ENCODE measurements at places on chromosomes 2 and 18.

DNA sequence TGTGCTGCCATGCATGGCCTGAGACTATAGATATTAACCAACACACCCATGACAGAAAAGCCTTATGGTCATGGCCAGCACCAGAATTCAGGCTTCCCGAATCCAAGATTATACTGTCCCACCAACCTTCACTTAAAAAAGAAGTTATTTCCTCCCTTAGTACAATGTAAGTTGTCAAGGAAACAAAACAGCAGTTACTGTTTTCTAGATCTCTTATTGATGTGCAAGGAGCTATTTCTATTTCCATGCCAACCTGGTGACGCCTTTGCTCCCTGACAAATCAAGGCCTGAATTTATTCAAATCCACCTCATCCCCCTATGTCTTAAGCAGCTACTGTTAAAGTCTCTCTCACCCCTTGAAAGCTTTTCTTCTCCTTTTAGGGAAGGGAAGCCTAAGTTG, 249.3 kb downstream of the ZNF521 start:
- DNase-seq = no peak

GRCh38 chr2:181289698-181290097, 167.5 kb upstream of the ITGA4 start:
- no peak for DNase-seq

DNA sequence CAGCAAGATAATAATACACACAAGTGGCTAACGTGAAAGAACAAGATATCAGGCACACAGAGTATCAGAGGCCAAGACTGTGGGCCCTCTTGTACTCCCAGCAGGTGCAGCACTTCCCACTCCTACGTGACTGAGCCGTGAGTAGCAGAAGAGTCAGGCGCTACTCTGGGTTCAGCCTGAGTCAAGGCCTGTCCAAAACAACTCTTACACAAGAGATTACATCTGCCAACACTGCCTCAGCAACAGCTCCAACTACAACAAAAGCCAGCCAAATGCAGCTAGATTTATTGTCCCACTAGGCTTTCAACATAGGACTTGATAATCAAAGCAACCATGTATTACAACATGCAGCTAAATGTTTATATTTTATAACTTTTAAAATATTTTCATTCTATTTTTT, 56.2 kb downstream of the ITSN2 start:
- peak; percentile 39 for DNase-seq

- peak; percentile 43 for DNase-seq
Observed at GRCh38 chr2:11144077-11144737, 11.1 kb upstream of the SLC66A3 start.

DNA sequence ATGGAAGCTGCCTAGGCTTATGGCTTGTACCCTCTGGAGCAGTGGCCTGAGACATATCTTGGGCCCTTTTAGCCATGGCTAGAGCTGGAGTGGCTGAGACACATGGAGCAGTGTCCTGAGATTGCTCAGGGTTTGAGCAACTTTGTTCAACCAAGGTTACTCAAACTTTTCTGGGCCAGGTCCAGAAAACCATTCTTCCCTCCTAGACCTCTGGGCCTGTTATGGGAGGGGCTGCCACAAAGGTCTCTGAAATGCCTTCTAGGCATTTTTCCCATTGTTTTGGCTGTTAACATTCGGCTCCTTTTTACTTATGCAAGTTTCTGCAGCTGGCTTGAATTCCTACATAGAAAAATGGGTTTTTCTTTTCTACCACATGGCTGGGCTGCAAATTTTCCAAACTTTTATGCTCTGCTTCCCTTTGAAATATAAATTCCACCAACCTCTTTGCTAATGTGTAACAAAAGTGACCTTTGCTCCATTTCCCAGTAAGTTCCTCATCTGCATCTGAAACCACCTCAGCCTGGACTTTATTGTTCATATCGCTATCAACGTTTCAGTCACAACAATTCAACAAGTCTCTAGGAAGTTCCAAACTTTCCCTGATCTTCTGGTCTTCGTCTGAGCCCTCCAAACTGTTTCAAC, 84.9 kb upstream of the MAP4K3 start:
- no peak for DNase-seq

- DNase-seq = no peak
Observed at GRCh38 chr18:59617468-59617932, 79.7 kb downstream of the CCBE1 start.

- DNase-seq = no peak
Observed at GRCh38 chr2:152012697-152013096, 86.1 kb downstream of the CACNB4 start.

DNA sequence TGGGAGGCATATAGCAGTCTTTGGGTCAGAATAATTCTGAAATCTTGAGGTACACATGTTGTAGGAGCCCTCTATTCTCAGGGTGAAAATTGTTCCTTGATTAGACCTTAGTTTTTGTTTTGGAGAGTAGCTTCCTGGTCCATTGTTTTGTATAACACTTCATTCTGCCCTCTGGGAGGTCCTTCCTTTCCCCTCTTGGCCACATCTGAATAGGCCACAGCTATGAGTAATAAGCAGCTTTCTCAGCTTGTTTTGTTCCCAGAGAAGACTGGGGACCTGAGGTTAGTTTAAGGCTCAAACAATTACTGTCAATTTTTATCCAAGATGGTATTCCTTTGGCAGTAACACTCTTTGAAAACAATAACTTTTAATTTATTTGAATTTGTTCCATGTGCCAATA, 72.6 kb upstream of the NOL4 start:
- DNase-seq = no peak

DNA sequence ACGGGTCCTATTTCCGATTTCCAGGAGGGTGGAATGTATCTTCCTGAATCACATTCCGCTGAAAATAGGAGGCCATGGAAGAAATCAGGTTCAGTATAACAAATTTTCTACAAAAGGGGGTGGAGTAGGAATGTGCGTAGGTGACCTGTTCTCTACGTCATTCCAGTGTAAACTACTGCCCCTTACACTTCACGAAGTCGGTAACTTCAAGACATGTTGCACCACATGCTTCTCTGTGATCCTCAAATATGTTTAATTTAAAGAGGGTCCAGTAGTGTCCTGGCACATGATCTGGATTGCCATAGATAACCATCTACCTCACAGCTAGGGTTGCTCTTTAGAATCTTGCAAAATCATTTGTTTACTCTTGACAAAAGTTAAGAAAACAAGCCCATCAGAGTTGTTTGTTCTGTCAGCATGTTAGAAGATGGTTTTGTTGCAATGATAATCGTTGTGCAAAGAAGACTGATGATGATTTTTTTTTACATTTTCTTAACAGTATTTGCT, 7.5 kb upstream of the CPS1 start:
- no peak for DNase-seq

DNA sequence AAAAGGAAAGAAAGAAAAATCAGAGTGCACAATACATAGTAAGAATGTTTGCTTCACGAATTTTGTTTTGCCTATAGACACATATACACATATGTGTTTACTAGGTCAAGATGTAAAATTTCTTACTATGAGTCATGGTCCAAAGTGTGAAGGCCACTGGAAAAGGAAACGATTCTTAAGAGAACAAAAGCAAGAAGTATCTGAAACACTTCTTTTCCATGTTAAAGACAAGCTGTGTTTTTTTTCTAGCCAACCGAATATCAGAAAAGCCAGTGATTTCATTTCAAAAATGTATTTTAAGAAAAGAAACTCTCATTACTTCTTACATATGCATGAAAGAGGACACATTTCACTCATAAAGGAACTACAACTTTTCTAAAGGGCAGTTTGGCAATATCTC, 24.9 kb downstream of the PECR start:
- no peak for DNase-seq

GRCh38 chr2:195408196-195408595, 248.8 kb upstream of the SLC39A10 start:
- no peak for DNase-seq

DNA sequence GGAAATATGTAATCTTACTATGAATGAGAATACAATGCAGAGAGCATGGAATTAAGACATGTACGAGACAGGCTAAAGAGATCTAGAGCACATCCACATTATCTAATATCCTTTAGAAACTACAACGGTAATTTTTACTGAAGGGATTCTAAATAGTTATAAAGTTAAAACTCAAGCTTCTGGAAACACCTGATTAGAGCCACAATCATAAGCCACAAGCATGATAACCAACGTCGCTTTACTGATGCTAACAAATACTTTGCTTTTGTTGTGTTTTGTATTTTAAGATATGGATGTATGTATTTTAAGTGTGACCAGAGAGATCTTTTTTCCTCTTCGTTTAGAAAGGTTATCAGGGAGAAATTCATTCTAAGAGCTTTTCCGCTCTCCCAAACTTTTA, 44.0 kb upstream of the STK17B start:
- DNase-seq = no peak

GRCh38 chr18:58514773-58515172, 114.1 kb downstream of the ALPK2 start:
- no peak for DNase-seq

DNA sequence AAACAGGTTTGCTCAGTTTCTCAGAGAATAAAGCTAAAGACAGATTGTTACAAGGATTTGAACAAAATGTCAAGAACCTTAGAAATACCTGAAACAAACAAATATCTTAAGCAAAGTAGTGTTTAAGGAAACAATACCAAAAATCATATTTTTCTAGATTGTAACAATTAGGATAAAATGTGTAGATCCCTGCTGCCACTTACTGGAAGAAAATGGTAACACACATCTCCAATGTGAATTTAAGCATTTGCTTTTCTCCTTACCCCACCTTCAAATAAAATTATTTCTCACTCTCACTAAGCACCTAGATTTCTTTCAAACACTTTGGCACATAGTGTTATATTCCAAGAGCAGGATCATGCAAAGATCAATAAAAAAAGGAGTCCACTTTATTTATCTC, 34.9 kb downstream of the SUCLG1 start:
- DNase-seq = no peak

- DNase-seq = no peak
Observed at GRCh38 chr18:68484241-68484640, 230.7 kb downstream of the TMX3 start.

GRCh38 chr2:46861916-46862315, 53.7 kb downstream of the MCFD2 start:
- no peak for DNase-seq

DNA sequence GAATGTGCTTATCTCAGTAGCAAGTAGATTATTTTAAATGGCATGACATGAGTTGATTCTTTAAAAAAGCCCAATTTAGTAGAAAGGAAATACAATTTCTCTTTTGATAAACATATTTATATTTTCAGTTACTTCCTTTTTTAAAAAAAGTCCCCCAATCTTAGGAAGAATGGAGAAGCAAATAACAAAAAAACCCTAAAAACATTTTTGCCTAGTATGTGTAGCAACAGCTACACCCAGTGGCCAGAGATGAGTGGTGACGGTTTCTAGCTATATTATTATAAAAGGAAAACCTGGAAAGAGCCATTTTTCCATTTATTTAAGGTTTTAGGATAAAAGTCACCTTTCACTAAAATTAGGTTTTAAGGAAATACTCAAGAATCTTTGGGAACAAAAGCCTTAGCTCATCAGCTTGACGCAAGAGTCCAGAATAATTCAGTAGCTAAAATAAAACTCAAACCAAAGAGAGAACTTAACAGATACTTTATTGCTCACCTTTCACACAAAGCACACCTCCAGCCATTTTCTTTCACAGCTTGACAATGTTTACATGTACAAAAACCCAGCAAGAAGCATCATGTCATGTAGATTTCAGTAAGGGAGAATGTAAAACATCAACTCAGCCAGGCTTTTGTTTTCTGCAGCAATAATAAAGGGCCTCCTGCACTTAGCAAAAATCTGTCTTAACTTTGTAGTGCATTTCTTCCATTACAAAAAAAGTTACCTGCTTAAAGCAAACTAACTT, 15.7 kb downstream of the FAM98A start:
- DNase-seq = peak; percentile 72

DNA sequence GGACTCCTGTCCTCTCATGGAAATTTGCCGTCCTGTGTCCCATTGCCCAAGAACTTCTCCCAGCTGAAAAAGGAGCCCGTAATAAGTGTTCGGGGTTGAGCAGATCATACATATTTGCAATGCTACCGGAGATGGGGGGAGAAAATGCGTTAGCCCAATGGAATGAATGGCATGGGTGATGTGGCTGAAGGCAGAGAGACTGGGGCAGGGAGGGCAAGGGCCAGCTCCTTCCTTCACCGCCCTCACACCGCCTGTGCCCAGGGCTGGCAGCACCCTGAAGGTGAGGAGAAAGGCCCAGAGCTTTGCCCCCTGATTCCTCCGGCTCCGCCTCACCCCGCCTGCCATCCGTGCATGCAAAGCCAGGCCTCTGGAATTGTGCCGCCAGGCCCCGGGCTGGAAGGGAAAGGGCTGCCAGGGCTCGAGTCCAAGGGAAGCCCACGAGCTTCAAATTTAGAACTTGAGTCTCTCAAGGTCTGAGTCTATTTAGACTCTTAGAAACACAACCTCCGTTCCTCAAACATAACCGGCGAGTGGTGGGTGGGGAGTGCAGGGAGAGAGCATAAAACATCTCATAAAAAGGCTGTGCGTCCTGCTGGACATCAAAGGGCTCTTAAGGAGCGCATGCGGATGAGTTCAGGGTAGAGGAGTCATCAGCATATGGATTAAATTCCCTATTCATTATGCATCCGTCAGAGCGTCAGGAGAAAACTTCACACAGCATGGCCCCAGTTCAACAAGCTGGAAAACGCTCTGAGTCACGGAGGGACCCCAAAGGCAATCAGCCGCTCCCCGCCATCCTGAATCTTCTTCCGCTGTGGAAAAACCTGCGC, 121.7 kb upstream of the GLI2 start:
- no peak for DNase-seq

- no peak for DNase-seq
Observed at GRCh38 chr2:9800975-9801726, 42.1 kb upstream of the TAF1B start.

DNA sequence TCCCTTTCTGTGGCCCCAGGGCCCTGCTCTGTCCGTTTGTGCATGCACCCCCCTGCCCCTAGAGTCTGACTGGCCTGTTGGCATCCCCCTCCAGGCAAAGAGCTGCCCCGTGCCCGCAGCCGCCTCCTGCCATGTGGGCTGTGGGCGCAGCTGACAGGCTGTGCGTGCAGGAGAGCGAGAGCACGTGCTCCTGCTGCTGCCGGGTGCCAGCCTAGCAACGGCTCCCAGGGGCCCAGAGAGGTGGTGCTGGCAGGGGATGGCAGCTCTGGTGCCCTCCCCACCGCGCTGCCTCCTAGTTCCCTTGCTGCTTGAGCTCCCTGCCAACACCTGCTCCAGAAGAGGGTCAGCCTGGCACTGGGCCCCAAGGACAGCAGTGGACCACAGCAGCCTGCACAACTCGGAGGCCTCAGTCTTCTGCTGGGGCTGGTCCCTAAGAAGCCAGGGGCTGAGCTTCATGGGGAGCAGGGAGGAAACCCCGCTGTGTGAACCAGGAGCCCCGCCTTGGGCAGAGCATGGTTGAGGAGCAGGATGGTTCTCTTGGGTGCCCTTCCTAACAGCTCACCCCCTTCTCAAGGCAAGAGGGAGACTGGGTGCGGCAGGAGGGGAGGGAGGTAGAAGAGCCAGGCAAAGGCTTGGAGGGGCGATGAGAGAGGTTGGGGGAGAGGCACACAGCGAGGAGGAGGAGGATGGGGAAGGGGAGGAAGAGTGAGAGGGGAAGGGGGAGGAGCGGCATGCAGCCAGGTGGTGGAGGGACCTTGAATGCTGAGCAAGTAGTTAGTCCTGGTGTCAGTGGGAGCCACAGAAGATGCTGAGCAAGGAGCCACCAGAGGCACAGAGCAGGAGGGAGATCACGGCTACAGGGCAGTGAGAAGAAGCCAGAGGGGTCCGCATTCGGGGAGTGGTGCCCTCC, 23.8 kb upstream of the PTMA start:
- peak; percentile 75 for DNase-seq

- no peak for DNase-seq
Observed at GRCh38 chr2:187198136-187198535, 249.9 kb downstream of the CALCRL start.

GRCh38 chr18:77107292-77107691, 25.3 kb downstream of the MBP start:
- DNase-seq = no peak

GRCh38 chr2:212926940-212927339, 224.5 kb downstream of the IKZF2 start:
- DNase-seq = no peak
